ENCODE measurements at places on chromosomes 12 and 14. TPM values are rescaled to one million over a fixed set of nuclear protein-coding genes. Genes with fewer than 3 reads are reported as not detected.

The ITGA5 gene
- 6.7 TPM for total RNA-seq

The RAD51AP1 gene
- total RNA-seq = 7.8 TPM

The IL22 gene
- total RNA-seq = not detected

The EVL gene
- total RNA-seq = 126 TPM
